ENCODE measurements at places on chromosomes 6 and 20.

DNA sequence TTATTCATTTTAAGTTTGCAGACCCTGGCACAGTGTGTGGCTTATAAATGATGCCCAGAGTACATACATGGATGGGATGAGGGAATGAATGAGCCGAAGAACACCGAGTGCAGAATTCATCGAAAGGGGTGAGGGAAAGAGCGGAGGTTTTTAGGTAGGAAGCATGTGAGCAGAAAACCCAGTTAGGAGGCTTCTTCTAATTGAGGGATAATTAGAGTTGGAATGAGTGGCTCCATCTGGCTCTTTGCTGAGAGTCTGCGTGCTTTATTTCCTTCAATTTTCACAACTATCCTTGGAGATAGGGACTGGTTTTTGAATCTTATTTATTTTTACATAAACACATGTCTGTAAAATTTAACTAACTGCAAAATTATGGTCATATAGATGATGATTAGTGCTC, 150.7 kb downstream of the DOK5 start:
- no peak overlapping the region for H3K27ac ChIP-seq
- no peaks in the 10 kb centered on the region for H3K27me3 ChIP-seq
- H3K36me3 ChIP-seq = no peaks in the 10 kb centered on the region
- H3K4me3 ChIP-seq = no peak overlapping the region
- no peaks in the 10 kb centered on the region for H3K4me1 ChIP-seq

GRCh38 chr20:12305188-12305950, 387.7 kb downstream of the BTBD3 start:
- no peak overlapping the region for H3K27ac ChIP-seq
- no peaks in the 10 kb centered on the region for H3K27me3 ChIP-seq
- H3K36me3 ChIP-seq = no peaks in the 10 kb centered on the region
- DNase-seq = no peak
- no peak overlapping the region for H3K4me3 ChIP-seq
- H3K4me1 ChIP-seq = no peaks in the 10 kb centered on the region

- H3K4me3 ChIP-seq = no peak overlapping the region
- H3K27ac ChIP-seq = no peak overlapping the region
- H3K4me1 ChIP-seq = no peaks in the 10 kb centered on the region
- H3K27me3 ChIP-seq = no peaks in the 10 kb centered on the region
- no peaks in the 10 kb centered on the region for H3K36me3 ChIP-seq
- DNase-seq = no peak
Measured at GRCh38 chr6:71387179-71387578, 98.6 kb downstream of the OGFRL1 start.

GRCh38 chr6:170370416-170370815, 63.9 kb downstream of the FAM120B start:
- no peak overlapping the region for H3K27ac ChIP-seq
- DNase-seq = no peak
- no peak overlapping the region for H3K4me3 ChIP-seq
- peaks cover 34% of the 10 kb centered on the region for H3K36me3 ChIP-seq
- no peaks in the 10 kb centered on the region for H3K4me1 ChIP-seq

- H3K27ac ChIP-seq = no peak overlapping the region
- H3K4me3 ChIP-seq = no peak overlapping the region
- no peaks in the 10 kb centered on the region for H3K27me3 ChIP-seq
- no peaks in the 10 kb centered on the region for H3K36me3 ChIP-seq
Measured at GRCh38 chr6:34129753-34130152, 16.1 kb downstream of the GRM4 start.

DNA sequence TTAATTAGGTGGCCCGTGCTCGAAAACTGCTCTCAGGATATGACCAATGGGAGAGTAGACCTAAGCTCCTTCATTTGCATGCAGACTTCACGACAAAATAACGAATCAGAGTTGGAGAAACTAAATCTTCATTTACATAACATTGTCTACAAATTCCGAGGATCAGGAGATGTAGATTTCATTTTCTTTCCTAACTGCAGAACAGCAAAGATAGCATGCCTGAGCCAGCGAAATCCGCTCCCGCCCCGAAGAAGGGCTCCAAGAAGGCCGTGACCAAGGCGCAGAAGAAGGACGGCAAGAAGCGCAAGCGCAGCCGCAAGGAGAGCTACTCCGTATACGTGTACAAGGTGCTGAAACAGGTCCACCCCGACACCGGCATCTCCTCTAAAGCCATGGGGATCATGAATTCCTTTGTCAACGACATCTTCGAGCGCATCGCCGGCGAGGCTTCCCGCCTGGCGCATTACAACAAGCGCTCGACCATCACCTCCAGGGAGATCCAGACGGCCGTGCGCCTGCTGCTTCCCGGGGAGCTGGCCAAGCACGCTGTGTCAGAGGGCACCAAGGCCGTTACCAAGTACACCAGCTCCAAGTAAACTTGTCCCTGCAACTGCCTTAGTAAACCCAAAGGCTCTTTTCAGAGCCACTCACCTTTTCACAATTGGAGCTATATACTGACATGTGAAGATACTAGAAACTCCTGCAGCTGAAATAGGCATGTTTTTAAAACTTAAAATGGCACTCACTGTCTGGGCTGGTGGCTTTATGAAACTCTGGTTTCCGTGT, 96.5 kb downstream of the HFE start:
- peak overlapping the region; percentile 76 for H3K27ac ChIP-seq
- peak; percentile 84 for DNase-seq
- peaks cover 4% of the 10 kb centered on the region for H3K4me1 ChIP-seq
- no peaks in the 10 kb centered on the region for H3K36me3 ChIP-seq
- no peaks in the 10 kb centered on the region for H3K27me3 ChIP-seq
- peak overlapping the region; percentile 59 for H3K4me3 ChIP-seq

DNA sequence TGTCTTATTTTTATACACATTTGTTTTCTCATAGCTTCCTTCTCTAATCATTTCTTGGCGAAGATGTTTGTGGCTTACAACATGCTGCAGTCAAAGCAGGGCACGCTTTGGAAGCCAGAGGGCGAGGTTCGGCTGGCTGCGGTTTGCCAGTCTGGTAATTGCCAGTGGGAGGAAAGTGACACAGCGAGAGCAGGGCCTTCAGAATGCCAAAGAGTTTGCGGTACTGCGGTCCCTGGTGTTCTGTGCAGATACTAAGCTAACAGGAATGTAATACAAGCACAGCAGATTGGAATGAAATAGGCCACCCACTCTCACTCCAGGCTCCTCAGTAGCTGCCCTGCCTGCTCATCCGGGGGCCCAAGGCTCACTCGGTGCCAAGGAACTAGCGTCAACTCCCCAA, 58.7 kb upstream of the TGM3 start:
- H3K4me1 ChIP-seq = no peaks in the 10 kb centered on the region
- peak; percentile 69 for DNase-seq
- no peaks in the 10 kb centered on the region for H3K36me3 ChIP-seq
- H3K4me3 ChIP-seq = no peak overlapping the region
- no peaks in the 10 kb centered on the region for H3K27me3 ChIP-seq
- no peak overlapping the region for H3K27ac ChIP-seq

- peaks cover 6% of the 10 kb centered on the region for H3K4me1 ChIP-seq
- no peak for DNase-seq
- no peak overlapping the region for H3K4me3 ChIP-seq
- no peak overlapping the region for H3K27ac ChIP-seq
Measured at GRCh38 chr6:133973109-133973971, 20.3 kb downstream of the TBPL1 start.

DNA sequence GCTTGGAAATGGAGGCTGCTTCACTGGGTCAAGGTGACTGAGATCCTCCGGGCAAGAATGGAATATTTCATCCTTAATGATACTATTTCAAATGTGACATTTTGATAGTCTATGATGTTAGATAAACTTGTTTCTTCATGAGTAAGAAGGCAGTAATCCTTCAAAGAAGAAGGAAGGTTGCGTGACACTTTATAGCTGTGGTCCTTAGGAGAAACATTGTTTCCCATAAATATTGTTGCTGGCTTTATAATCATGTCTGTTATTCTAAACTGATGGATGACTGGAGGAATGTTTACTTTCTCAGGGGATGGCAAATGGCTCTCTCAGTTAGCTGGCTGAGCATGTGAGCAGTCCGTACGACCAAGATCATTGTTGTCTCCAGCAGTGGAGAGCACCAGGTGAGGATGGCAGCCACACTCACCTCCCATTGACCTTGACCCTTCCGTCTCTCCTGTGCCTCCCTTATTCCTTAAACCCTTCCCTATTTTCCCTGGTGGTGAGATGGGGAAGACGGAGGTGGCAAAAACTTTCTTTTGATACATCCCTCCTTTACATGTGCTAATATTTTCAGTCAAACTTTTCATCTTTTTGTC, 171.2 kb upstream of the OLIG3 start:
- no peaks in the 10 kb centered on the region for H3K27me3 ChIP-seq
- no peak overlapping the region for H3K27ac ChIP-seq
- no peak for DNase-seq
- no peaks in the 10 kb centered on the region for H3K36me3 ChIP-seq

GRCh38 chr20:46406200-46406985, at the start of gene ELMO2:
TSS of gene ELMO2 (minus strand) at chr20:46406615. CDS start at chr20:46394482, 12,133 bp downstream.
- H3K36me3 ChIP-seq = no peaks in the 10 kb centered on the region
- peak within 1 kb of the TSS; percentile 88 for H3K4me3 ChIP-seq
- peak; percentile 99 for DNase-seq
- H3K27ac ChIP-seq = peak within 1 kb of the TSS; percentile 98
- peaks cover 24% of the 10 kb centered on the region for H3K4me1 ChIP-seq

DNA sequence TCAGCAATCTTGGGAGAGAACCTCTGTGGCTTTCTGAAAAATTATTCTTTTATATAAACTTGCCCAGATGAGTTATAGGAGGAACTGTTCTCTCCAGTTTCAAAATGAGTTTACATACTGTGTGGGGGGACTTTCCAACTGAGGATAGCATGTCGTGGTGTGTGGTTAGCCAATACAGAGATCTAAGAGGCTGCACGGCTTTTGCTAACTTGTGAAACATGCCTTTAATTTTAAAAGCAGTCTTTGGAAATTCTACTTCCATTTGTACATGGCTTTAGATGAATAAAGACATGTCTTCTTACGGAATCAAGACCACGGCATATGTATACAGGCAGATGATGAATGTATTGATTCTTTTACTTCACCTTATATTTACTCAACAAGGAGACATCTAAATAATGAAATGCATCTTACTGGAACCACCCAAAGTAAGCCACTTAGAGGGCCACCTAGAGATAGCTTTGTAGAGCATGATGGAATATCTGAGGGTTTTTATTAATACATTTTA, 39.8 kb downstream of the HIVEP1 start:
- H3K27ac ChIP-seq = no peak overlapping the region
- H3K36me3 ChIP-seq = no peaks in the 10 kb centered on the region
- no peak for DNase-seq
- no peaks in the 10 kb centered on the region for H3K27me3 ChIP-seq
- H3K4me3 ChIP-seq = no peak overlapping the region

DNA sequence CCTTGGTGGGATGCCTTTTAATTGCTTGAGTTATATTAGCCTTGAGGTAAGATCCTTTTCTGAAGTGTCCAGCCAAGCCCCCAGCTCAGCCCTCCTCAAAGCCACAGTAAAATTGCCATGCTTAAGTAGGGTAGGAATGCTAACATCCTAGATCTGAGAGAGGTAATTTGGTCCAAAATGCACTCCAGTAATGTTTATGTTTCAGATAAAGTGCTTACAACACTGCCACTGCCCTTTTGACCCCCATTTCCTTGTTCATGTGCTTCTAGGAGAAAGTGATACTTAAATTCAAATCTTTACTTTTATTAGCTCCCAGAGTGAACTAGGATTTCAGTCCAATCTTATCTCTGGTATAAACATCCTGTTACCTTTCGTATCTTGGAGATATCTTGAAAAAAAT, 318.0 kb downstream of the BMP2 start:
- H3K4me1 ChIP-seq = no peaks in the 10 kb centered on the region
- no peak for DNase-seq
- no peak overlapping the region for H3K27ac ChIP-seq

GRCh38 chr6:115947966-115948541, 112.6 kb downstream of the FRK start:
- no peak overlapping the region for H3K27ac ChIP-seq
- no peaks in the 10 kb centered on the region for H3K27me3 ChIP-seq
- H3K4me1 ChIP-seq = no peaks in the 10 kb centered on the region

- no peak for DNase-seq
- no peaks in the 10 kb centered on the region for H3K27me3 ChIP-seq
- H3K4me3 ChIP-seq = no peak overlapping the region
Measured at GRCh38 chr6:127641905-127642304, 64.9 kb downstream of the C6orf58 start.

- H3K4me3 ChIP-seq = no peak overlapping the region
- H3K27ac ChIP-seq = no peak overlapping the region
- DNase-seq = no peak
Measured at GRCh38 chr6:157005940-157006339, 228.8 kb downstream of the ARID1B start.

GRCh38 chr6:126180585-126180984, 159.3 kb upstream of the CENPW start:
- DNase-seq = no peak
- no peak overlapping the region for H3K27ac ChIP-seq
- H3K4me1 ChIP-seq = no peaks in the 10 kb centered on the region
- H3K4me3 ChIP-seq = no peak overlapping the region
- H3K27me3 ChIP-seq = no peaks in the 10 kb centered on the region

GRCh38 chr6:51608932-51609331, 478.5 kb downstream of the PKHD1 start:
- H3K27me3 ChIP-seq = no peaks in the 10 kb centered on the region
- no peaks in the 10 kb centered on the region for H3K4me1 ChIP-seq
- H3K4me3 ChIP-seq = no peak overlapping the region
- DNase-seq = no peak

DNA sequence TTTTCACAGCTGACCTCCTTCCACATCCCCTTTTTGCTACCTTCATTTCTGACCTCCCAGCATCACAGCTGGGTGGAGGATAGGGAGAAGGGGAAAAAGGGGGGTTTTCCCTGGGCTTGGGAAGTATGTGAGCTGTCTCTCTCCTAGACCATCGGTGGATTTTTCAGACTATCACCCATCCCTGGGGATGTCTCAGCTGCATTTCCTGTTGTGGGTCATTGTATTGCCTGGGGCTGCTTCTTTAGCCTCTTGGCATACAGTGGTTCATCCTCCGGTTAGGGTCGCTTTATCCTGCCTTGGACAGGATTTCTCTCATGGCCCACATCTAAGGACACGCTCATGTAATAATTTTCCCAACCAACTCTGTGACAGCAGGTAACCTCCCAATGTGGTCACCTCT, 142.5 kb upstream of the ARG1 start:
- H3K36me3 ChIP-seq = no peaks in the 10 kb centered on the region
- no peak for DNase-seq
- H3K4me3 ChIP-seq = no peak overlapping the region
- no peaks in the 10 kb centered on the region for H3K4me1 ChIP-seq
- no peak overlapping the region for H3K27ac ChIP-seq

GRCh38 chr6:61606500-61606899, 679.5 kb downstream of the KHDRBS2 start:
- DNase-seq = no peak
- H3K27me3 ChIP-seq = no peaks in the 10 kb centered on the region
- no peak overlapping the region for H3K4me3 ChIP-seq
- no peaks in the 10 kb centered on the region for H3K36me3 ChIP-seq

DNA sequence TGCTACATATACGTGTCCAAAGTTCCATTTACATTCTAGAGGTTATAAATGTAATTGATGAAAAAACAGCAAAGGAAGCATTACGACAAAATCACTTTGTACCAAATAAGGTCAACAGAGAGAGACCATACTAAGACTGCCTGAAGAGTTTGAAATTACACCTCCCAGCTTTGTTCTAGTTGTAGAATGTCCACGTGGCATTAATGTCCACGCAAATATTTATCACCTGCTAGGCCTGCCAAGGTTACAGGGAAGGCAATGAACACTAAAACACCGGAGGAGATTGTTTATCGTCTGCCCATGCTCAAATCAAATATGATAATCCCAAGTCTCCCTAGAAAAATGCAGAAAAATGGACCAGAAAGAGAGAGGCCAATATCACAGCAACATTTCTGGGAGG, 6.2 kb downstream of the RALGAPA2 start:
- H3K36me3 ChIP-seq = no peaks in the 10 kb centered on the region
- no peak overlapping the region for H3K27ac ChIP-seq
- DNase-seq = no peak
- no peaks in the 10 kb centered on the region for H3K27me3 ChIP-seq
- H3K4me1 ChIP-seq = no peaks in the 10 kb centered on the region

Data from ascending aorta (tissue), 2 donors.